ENCODE measurements at places on chromosomes 12 and 14.
A peak's percentile ranks its signal among the peaks of the same experiment; 100 is the strongest.

DNA sequence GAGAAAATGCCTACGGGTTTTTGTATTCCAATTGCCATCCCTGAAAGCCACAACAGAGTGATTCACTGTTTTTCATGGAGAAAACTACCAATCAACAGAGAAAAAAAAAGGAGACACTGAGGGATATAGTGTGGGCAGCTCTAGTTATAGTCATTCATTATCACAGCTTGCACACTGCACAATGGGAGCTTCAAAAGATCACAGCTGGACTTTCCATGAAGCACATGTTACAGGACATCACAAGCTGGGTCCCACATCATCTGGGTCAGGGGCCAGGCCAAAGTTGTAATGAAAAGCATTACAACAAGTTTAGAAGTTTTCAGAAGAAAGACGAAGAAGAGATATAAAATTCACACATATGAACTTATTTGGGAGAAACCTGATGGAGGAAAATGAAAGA is 41.5 kb downstream of the RERG start:
- peaks cover 6% of the 10 kb centered on the region for H3K27me3 ChIP-seq
- no peak overlapping the region for H3K4me3 ChIP-seq
- peak; percentile 28 for DNase-seq
- H3K27ac ChIP-seq: peak overlapping the region; percentile 68

DNA sequence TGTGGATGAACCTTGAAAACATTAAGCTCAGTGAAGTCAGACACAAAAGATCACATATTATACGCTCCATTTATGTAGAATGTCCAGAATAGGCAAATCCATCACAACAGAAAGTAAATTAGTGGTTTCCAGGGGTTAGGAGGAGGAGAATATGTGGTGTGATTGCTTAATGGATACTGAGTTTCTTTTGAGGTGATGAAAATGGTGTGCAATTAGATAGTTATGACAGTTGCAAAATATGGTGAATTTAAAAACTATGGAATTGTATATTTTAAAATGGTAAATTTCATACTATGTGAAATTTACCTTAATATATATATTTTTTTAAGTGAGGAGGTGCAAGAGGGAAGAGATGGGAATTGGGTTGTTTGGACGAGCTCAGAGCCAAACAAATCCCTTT is 46.3 kb upstream of the KICS2 start:
- H3K27ac ChIP-seq: no peak overlapping the region
- peaks cover 4% of the 10 kb centered on the region for H3K4me1 ChIP-seq
- H3K4me3 ChIP-seq: no peak overlapping the region
- no peaks in the 10 kb centered on the region for H3K36me3 ChIP-seq
- no peak for DNase-seq

DNA sequence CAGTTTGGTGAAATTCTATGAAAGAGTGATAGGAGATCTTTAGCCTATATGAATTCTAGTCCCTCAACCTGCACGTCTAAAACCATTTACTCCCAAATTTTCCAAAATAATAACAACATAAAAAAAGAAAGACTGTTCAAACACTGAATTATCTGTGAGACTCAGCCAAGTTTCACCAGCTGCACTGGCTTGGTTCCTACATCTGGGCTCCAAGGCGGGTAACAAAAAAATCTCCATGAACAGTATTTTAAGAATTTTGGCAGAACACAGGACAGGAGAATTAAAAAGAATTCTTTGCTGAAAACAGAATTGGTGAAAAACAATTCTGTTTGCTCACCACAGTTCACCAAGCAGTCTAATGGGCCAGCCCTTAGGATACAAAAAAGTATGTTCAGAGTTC is 536.8 kb upstream of the ATP2B1 start:
- no peak for DNase-seq
- H3K27me3 ChIP-seq: no peaks in the 10 kb centered on the region

DNA sequence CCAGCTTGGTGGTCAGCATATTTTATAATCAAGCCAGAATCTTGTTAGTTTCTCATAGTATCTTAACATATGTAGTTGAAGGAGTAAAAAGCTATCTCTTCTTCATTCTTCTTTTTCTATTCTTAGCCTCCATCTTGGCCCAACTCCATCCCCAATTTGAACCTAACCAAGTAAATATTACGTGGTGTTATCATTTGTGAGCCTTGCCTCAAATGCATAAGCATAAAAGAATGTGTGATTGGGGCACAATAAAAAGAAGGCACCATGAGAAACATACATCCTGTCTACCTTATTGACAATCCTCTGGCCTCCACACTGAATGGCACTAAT is 181.4 kb upstream of the BMP4 start:
- no peak overlapping the region for H3K4me3 ChIP-seq
- H3K4me1 ChIP-seq: no peaks in the 10 kb centered on the region
- no peaks in the 10 kb centered on the region for H3K36me3 ChIP-seq
- no peak overlapping the region for H3K27ac ChIP-seq
- DNase-seq: no peak

DNA sequence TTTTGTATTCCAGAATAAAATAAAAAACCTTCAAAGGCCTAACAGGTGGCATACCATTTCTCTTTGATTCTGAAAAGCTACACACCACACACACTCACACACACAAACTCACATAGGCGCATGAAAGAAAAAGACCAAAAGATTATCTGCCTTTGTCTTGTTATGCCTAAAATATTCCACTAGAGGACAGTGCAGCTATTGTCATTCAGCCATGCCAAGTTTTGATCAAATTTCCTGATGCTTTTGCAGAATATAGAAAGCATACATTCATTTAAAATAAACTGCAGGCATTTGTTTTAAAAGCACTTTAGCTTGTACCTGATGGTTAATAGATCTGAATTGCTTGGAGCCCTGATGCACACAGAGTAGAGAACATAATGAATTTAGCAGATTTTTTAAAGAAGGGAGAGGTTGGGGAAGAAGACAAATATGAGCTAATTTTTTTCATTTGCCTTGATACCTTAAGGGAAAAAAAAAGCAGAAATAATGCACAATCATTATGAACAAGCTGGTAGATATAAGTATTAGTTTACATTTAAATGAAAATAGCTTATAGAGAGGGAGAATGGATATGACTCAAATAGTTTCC is 1766.9 kb upstream of the SEL1L start:
- no peaks in the 10 kb centered on the region for H3K27me3 ChIP-seq
- H3K27ac ChIP-seq: no peak overlapping the region
- H3K36me3 ChIP-seq: no peaks in the 10 kb centered on the region
- DNase-seq: no peak
- no peak overlapping the region for H3K4me3 ChIP-seq
- H3K4me1 ChIP-seq: no peaks in the 10 kb centered on the region

DNA sequence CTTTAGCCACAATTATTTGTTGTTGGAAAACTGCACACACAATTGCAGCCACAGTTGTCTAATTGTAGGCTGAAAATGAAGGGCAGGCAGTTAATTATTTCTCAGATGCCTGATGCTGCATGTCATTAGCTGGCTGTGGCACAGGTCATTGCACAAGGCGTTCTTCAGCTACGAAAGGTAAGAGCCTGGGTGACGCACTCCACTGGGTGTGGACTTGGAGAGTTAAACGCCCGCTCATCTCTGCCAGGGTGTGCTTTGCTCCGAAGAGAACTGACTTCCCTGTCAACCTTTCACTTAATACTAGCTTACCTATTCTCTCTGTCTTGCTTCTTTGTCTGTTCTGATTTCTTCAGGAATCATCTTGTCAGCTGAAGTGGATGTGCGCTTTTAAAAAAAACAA is 91.4 kb upstream of the CPM start:
- no peaks in the 10 kb centered on the region for H3K36me3 ChIP-seq
- no peak overlapping the region for H3K27ac ChIP-seq
- H3K27me3 ChIP-seq: peaks cover 3% of the 10 kb centered on the region
- no peak overlapping the region for H3K4me3 ChIP-seq

- no peak for DNase-seq
- H3K27ac ChIP-seq: no peak overlapping the region
- H3K4me1 ChIP-seq: peaks cover 50% of the 10 kb centered on the region
- no peak overlapping the region for H3K4me3 ChIP-seq
Measured at GRCh38 chr14:94046696-94047250, 20.6 kb downstream of the OTUB2 start.

DNA sequence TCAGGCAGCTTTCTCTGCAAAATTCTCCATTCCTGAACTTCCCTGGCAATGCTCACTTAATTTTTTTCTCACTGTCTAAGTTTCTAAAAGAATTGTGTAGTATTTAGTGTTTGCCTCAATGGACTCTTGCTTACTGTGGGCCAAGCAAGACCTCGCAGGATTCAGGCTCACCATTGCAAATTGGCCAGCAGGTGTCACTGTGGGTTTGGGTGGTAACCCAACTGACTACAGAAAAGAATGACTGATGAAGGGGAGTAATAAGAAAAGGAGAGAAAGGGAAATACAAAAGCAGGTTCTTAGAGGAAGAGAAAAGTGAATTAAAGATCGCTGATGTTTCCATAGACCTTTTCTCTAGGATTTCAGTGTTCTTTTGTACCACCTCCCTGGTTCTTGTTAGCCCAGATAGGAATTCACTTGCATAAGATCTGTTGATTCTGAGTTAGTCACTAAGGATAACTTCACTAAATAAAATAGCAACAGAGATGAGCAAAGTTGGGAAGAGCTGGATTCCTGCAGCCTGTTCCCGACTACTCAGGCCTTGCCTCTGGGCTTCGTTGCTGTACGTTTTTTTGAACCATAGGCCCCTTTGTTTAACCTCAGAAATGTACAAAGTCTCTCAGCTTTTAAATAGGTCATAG is 386.5 kb upstream of the DDHD1 start:
- no peak overlapping the region for H3K4me3 ChIP-seq
- peaks cover 18% of the 10 kb centered on the region for H3K4me1 ChIP-seq
- H3K36me3 ChIP-seq: no peaks in the 10 kb centered on the region
- peak overlapping the region; percentile 31 for H3K27ac ChIP-seq

DNA sequence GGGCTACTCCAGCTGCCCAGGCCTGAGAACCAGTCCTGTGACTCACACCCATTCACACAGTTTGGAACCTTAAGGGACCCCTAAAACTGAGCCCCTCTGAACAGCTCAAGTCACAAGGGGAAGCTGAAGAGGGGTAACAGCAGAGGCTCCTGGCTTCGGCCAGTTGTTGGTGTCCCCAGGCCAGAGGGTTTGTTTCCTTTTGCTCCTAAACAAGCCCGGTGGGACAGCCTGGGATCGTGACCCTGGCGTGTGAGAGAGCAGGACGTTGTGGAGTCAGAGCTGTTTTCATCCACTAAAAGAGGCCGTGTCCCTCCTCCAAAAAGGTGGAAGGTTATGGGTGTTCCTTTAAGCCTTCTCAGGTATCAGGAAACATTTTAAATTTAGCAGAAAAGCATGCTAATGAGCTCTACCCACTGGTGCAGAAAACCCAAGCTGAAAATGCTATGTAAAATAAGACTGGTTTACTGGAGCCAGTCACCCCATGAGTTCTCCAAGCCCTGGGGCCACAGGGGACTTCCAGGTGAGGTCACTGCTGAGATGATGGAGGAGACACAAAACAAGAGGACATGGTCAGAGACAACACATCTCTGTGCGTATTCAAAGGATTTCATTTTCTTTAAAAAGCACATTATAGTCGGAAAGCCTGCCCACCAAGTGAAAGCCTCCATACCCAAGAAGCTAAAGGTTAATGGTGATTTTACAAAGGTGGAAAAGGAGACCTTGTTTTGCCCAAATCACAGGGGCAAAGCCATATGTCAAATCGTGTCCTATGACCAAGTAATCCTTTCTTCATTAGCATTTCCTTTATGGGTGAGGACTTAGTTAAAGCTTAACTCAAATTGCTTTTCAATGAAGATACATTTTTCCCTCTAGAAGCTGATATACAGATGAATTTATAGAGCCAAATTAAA is 14.1 kb downstream of the PRKAB1 start:
- no peaks in the 10 kb centered on the region for H3K27me3 ChIP-seq
- no peak for DNase-seq
- peak overlapping the region; percentile 44 for H3K27ac ChIP-seq

- no peaks in the 10 kb centered on the region for H3K4me1 ChIP-seq
- no peak for DNase-seq
- H3K36me3 ChIP-seq: no peaks in the 10 kb centered on the region
- H3K27ac ChIP-seq: no peak overlapping the region
- H3K4me3 ChIP-seq: no peak overlapping the region
Measured at GRCh38 chr14:87049950-87050349, 943.0 kb downstream of the GALC start.

GRCh38 chr14:34935488-34935887 is 47.3 kb upstream of the SRP54 start:
- peaks cover 9% of the 10 kb centered on the region for H3K4me1 ChIP-seq
- H3K36me3 ChIP-seq: no peaks in the 10 kb centered on the region
- H3K27ac ChIP-seq: no peak overlapping the region
- H3K4me3 ChIP-seq: no peak overlapping the region

GRCh38 chr12:2970744-2971143 is 11.5 kb downstream of the TEAD4 start:
- no peak overlapping the region for H3K4me3 ChIP-seq
- DNase-seq: no peak
- H3K4me1 ChIP-seq: peaks cover 19% of the 10 kb centered on the region
- H3K36me3 ChIP-seq: no peaks in the 10 kb centered on the region

DNA sequence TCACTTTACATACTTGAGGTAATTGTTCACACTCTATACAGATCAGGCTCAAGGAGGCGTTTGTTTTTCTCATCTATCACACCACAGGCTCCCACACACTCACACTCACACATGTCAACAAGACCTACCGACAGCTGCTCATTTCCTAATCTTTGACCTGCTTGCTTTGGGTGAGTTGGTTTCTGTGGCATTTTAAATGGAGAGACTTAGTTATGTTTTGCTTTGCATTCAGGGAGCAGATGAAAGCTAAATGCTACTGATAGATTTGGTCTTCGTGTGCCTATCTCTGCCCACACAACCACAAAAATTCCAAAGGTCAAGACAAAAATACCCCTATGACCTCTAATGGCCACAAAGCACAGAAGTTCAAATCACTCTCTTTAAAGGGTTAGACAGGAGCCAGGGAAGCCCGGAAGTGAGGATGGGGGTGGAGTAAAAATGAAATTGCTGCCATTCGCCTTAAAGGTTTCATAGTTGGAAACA is 203.5 kb upstream of the G2E3 start:
- H3K4me1 ChIP-seq: no peaks in the 10 kb centered on the region
- H3K27me3 ChIP-seq: peaks cover 6% of the 10 kb centered on the region
- no peak for DNase-seq
- no peak overlapping the region for H3K27ac ChIP-seq
- no peaks in the 10 kb centered on the region for H3K36me3 ChIP-seq

- peaks cover 79% of the 10 kb centered on the region for H3K36me3 ChIP-seq
- no peak overlapping the region for H3K27ac ChIP-seq
- peak; percentile 19 for DNase-seq
- H3K4me1 ChIP-seq: peaks cover 6% of the 10 kb centered on the region
- H3K4me3 ChIP-seq: no peak overlapping the region
- H3K27me3 ChIP-seq: no peaks in the 10 kb centered on the region
Measured at GRCh38 chr14:64736271-64737169, 32.3 kb downstream of the PLEKHG3 start.

GRCh38 chr12:27020761-27021160 is 1.6 kb upstream of the MED21 start:
- no peaks in the 10 kb centered on the region for H3K36me3 ChIP-seq
- H3K27ac ChIP-seq: no peak overlapping the region
- no peaks in the 10 kb centered on the region for H3K27me3 ChIP-seq
- no peak for DNase-seq
- H3K4me1 ChIP-seq: peaks cover 37% of the 10 kb centered on the region

Measured in left ventricle myocardium inferior (tissue), 1 donor.